Occipital lobe (tissue), 3 donors: ENCODE measurements at places on chromosomes 5 and 9. TPM values are rescaled to one million over a fixed set of nuclear protein-coding genes. Genes with fewer than 3 reads are reported as not detected.

DNA sequence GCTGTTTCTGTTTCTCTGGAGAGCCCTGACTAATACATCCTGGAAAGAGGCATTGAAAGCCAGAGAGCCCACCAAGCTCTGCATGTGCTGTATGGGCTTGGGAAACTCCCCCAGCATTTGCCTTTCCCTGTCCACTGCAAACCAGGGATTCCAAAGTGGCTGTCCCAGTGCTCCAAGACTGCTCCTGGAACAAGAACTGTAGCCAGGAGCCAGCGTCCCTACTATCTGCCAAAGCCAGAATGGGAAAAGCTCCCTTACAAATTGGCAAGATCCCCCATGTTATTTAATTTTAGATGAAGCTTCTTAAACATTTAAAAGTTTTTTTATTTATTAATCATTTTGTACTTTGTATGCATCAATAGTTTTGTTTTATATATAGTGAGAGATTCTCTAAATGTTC lies 263.2 kb downstream of the GABRB2 start:
- no peak for DNase-seq

DNA sequence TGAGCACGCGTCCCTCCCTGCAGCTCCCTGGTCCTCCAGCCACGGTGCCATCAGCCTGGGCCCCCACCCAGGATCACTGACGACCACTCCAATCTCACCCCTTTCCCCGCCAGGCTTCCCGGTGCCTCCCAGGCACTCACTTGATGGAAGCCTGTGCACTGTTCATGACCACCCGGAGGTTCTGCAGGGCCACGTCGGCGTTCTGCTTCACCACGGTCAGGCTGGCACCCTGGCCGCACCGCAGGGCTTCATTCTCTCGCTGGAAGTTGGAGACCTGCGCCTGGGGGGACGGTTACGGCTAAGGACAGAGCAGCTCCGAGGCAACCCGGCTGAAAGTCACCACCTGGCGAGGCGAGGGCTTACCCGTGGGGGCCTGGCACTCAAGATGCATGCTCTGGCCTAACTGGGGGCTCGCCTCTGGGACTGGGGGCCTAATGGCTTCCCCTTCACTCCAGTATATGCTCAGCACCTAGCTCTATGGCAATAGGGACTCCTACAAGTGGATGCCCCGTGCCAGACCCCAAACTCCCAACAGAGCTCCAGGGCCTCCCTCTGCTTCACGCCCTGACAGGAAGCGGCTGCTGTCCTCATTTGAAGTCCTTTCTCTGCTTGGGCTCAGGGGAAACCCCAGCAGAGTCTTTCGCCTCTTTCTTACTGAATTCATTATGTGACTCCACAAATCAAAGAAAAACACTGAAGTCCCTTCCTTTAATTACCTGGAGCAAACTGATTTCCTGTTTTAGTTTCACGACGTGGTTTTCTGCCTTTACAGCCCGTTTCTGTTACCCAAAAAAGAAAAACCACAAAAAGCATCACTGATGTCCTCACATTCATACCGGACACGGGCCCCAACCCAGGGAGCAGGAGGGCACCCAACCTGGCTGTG lies 4.2 kb upstream of the SNAPC4 start:
- no peak for DNase-seq

DNA sequence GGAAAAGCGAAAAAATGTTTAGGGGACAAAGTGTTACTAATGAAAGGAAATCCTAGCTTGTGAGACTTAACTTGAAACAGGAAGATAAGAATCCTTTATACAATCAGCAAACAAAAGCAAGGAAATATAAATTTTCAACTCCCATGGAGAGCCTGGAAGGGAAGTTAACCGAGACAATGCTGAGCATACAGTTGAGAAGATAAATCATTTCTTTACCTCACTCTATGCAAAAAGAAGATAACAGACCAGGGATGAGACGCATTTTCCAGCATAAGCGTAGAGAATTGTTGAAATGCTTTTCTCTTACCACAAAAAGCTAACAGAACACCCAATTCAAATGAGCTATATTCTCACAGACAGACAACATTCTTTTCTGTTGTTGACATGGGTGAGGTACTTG lies 309.6 kb downstream of the CWC27 start:
- DNase-seq: no peak

DNA sequence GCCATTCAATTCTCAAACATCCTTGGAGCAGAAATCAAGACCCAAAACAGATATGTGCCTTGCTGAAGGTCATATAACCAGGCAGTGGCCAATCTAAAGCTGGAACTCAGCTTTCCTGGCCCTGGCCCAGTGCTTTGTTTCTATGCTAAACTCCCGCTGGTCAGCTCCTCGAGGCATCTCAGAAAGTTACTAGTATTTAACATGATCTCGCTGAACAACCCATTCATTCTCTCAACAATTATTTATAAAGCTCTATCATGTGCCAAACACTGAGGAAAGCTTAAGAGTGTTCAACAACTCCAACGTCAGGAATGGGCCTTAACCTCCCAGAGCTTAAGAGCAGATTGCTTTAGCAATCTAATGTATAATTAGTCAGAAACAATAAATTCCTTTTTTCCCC lies 54.0 kb downstream of the FOXD1 start:
- DNase-seq: no peak

The TLX3 gene
- total RNA-seq: not detected

DNA sequence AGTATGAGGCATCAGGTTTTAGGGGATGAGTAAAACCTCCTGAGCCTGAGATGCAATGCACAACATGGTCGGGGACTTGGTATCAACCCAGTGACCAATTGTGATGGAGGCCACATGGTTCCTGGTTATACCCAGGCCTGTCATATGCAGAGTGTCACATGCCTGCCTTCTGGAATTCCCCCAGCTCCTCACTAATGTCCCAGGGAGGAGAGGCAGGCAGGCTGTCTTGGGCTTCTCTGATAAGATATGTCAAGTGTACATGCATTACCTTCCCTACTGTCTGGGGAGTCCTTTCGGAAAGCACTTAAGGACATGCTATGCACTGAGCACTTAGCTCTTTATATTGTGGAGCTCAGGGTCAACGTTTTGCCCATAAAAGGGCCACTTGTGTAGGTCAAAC lies 14.2 kb upstream of the PALM2AKAP2 start:
- no peak for DNase-seq

The C5orf46 gene
- total RNA-seq: not detected

DNA sequence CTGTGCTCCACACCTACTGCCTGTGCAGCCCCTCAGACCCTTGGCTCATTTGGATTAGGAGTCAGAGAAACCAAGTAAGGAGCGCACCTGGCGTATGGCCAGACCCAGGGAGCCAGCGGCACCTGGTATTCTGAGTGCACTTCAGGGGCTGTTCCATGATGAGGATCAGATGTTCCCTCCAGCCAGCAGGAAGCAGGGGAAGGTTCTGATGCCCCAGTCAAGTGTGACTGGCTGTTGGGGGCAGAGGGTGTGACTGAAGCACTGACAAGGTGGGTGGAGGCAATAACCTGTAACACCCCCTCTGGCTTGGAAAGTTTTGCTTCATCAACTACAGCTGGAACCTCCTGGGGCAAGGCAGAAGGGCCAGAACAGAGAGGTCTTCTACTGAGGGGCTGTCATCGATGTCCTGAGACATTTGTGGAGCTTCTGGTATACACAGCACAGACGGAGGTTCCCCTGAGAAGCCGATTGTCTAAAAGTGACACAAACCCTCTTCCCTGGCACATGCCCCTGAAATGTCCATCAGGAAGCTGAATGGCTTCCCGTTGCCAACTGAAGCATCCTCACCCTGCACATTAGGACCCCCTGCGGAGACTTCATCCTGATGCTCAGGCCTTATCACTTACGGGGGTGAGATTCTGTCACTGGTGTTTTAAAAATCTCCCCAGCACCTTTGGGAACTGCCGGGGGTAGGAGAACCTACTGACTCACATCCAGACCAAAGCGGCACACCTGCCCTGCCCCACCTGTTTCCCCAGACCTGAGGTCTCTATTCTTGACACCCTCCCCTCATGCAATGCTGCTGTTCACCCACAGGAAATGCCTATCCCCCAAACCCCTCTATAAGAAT lies 21.1 kb downstream of the TRAF1 start:
- no peak for DNase-seq

DNA sequence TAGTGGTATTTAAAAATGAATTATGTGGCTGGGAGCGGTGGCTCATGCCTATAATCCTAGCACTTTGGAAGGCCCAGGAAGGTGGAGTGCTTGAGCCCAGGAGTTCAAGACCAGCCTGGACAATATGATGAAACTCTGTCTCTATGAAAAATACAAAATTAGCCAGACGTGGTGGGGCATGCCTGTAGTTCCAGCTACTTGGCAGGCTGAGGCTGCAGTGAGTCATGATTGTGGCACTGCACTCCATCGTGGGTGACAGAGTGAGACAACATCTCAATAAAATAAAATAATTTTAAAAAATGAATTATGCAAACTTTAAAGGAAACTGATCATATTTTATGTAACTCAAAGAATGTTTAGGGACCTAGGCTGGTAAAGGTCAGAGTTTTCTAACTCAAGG lies 310.8 kb upstream of the DMRT1 start:
- DNase-seq: no peak
